Daoy (cell line): ENCODE measurements at places on chromosomes 16 and 17. TPM values are rescaled to one million over a fixed set of nuclear protein-coding genes. Genes with fewer than 3 reads are reported as not detected.

DNA sequence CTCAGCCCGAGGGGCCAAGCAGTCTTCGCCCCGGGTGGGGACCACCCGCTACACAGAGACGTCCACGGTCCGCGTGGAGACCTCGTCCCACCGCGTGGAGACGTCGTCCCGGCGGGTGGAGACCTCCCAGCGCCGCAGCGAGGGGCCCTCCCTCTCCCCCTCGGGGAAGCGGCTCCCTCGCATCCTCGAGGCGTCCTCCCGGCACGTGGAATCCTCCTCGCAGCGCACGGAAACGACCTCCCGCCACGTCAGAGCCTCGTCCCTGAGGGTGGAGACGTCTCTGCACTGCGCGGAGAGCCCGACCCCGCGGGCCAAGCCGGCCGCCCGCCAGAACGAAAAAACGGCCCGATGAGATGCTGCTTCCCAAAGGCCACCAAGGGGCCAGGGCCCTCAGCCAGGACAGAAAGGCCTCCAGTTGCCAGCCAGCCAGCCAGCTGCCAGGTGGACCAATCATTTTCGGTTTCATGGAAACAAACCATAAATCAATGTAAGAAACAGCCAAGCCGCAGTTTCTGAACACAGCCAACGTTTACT, 424 bp downstream of the C17orf100 start:
- DNase-seq = peak; percentile 65

GRCh38 chr16:59124056-59124455, 389.9 kb upstream of the GOT2 start:
- no peak for DNase-seq

GRCh38 chr17:49021095-49021767, 24.0 kb downstream of the IGF2BP1 start:
- no peak for DNase-seq

Gene SLC5A11
- total RNA-seq = not detected in 2 replicates
